ENCODE measurements at places on chromosomes 1 and 21.

DNA sequence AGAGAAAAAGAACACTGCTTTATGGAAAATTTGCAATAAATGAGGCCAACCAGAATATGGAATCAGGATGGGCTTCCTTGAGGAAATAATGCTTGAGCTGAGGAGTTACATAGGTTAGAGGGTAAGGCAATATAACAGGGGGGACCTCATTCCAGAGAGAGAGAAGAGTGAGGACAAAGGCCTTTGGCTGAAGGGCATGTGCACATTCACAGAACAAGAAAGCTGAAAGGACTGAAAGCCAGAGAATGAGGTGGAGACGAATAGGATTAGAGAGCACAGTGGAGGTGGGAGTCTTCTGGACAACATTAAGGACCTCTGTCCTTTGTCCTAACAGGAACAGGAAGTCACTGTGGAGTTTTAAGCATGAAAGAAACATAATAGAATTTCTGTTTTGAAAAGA lies 60.7 kb upstream of the MROH9 start:
- no peak for DNase-seq

DNA sequence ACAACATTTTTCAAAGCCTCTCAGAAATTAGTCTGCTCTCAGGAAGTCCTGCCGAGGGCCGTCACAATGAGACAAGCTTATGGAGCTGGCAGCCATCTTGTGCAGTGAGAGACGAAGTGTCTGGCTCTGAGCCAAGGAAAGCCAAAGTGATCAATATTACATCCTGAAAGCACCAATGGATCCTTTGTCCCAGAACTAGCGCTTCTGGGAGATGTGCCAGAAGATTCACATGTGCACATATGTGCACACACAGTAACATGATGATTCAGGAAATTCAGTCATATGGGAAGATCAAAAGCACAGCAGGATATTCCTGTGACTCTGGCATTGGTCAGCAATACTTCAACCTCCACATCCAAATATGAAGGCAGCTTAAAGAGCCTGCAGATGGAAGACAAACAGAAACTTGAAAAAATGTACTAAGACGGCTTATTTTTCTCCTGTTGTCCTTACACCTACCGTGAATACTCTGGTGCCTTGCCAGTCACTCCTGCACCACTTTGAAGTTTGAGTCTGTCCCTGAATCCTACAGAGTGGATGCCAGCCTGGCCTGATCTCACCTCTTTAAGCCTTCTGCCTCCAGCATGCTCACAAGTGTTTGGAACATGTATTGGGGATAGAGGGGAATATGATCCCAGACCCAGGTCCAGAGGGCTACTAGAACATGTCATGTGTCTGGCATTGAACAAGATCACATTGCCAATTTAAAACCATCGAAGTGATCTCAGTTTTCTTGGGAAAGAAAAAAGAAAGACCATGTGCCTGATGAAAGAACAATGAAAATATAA lies 44.5 kb upstream of the PRRX1 start:
- DNase-seq: no peak

DNA sequence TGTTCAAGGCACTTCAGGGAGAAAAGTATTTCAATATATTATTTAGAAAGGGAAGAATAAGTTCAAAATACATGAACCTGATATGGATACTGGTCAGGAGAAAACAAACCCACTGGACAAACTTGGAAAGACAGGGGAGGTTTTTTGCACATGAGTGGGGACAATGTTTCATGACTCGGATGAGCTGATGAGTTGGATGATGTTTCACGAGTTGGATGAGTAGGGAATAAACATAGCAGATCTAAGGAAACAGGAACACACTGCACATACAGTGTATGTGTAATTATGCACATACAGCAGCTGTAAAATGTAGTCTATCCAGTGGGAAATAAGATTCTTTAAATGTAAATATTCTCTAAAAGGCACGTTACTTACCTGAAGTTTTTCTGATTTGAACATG lies 682.9 kb upstream of the ADAMTS5 start:
- DNase-seq: no peak

DNA sequence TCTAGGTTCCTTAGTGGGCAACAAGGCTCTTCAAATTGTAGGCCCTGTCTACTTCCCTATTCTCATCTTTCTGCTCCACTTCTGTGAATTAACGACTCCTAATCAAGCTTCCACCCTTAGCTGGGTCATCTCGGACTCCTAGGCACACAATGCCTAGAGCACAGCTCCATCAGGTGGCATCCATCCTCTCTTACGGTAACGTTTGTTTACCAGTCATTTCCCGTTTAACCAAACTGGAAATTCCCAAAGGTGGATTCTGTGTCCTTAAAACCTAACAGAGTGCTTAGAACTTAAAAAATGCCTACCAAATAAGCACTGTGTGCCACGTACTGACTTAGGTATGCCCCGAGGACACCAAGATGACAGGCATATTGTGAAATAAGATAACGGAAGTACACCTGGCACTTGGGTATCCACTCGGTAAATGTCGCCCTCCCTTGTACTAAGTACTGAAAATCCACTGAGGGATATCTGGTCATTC lies 1.5 kb downstream of the PARP1 start:
- no peak for DNase-seq

GRCh38 chr1:154999571-155000410 lies 2.8 kb upstream of the ZBTB7B start:
- no peak for DNase-seq

GRCh38 chr1:91836331-91837040 lies 49.5 kb downstream of the TGFBR3 start:
- no peak for DNase-seq

GRCh38 chr1:217495249-217495648 lies 135.6 kb downstream of the GPATCH2 start:
- no peak for DNase-seq

GRCh38 chr1:240820816-240821215 lies 208.9 kb upstream of the GREM2 start:
- DNase-seq: no peak

DNA sequence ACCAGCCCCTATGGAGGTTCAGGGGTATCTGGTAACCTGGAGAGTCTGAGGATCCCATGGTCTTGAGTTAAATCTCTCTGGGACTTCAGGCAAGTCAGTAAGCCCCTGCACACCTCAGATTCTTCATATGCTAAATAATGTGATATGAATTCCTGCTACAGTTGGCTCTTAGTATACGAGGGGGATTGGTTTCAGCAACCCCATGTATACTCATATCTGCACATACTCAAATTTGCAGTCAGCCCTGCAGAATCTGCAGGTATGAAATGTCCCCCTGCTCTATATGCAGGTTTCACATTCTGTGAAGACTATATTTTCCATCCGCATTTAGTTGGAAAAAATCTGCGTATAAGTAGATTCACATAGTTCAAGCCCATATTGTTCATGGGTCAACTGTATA lies 136.6 kb downstream of the TOMM20 start:
- no peak for DNase-seq

All from coronary artery (tissue), 2 donors.